ENCODE measurements at places on chromosomes 11 and 22. TPM values are rescaled to one million over a fixed set of nuclear protein-coding genes. Genes with fewer than 3 reads are reported as not detected.

LRRN4CL gene
- 1.5 TPM for total RNA-seq

CABP4 gene
- not detected for total RNA-seq

TRIM51 gene
- total RNA-seq, result not detected

SCGB2A2 gene
- not detected for total RNA-seq

RASGRP2 gene
- total RNA-seq, result 28.1 TPM

KREMEN1 gene
- total RNA-seq, result 39.7 TPM

MUC6 gene
- total RNA-seq, result not detected

NEFH gene
- 0.28 TPM for total RNA-seq

SAA4 gene
- not detected for total RNA-seq

B4GALNT4 gene
- total RNA-seq, result not detected

OR4A16 gene
- total RNA-seq, result not detected

KRTAP5-4 gene
- not detected for total RNA-seq

C1QTNF4 gene
- total RNA-seq, result not detected

SLC29A2 gene
- 19.9 TPM for total RNA-seq

B3GAT1 gene
- 0.16 TPM for total RNA-seq

NRIP3 gene
- total RNA-seq, result 2.0 TPM

CEND1 gene
- 1.1 TPM for total RNA-seq

PRODH gene
- 1.7 TPM for total RNA-seq

GRK3 gene
- total RNA-seq, result 9.1 TPM

ASCL2 gene
- 0.51 TPM for total RNA-seq

UBQLNL gene
- not detected for total RNA-seq

TP53AIP1 gene
- total RNA-seq, result not detected

BTBD18 gene
- not detected for total RNA-seq

SLC16A8 gene
- 0.28 TPM for total RNA-seq

NPAS4 gene
- total RNA-seq, result not detected

OR5I1 gene
- total RNA-seq, result not detected

LRRC10B gene
- 1.1 TPM for total RNA-seq

MYBPC3 gene
- 797 TPM for total RNA-seq

DEAF1 gene
- 26.6 TPM for total RNA-seq

CBLIF gene
- total RNA-seq, result not detected

CARS1 gene
- 12.2 TPM for total RNA-seq
